ENCODE measurements at places on chromosomes 1 and 21. TPM values are rescaled to one million over a fixed set of nuclear protein-coding genes. Genes with fewer than 3 reads are reported as not detected.

DNA sequence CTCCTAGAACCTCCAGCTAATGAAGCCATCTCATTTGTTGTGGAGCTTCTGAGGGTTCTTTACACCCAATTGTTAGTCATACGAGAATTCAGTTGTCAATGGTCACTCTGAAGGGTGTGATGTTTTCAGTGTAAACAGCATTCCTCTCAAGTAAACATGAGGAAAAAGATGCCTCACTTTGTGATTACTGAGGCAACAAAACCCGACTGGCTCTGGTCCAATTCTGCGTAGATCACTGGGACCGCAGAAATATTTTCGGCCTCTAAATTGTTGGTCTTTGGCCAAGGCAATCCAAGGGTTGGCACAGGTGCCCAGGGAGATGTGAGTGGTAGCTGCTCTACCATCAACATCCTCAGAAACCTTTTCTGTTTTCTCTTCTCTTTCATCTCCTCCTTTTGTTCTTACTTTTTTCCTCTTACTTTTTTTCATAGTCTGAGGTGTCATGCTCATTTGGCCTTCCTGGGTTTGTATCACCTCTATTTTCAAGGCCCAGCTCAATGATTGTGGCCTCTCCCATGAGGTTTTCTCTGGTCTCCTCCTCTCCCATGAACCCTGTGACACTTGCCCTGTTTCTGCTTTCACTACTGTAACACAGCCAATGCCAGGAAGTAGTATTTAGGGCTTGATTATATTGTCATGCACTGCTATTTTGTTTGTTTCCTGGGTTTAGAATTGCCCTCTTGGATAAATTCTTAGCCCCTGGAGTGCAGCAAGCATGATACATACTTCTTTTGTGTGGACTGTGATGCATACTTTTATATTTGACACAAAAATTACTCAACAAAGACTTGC, 221.9 kb downstream of the TNR start:
- DNase-seq, result no peak

GRCh38 chr1:86640161-86640670, 64.2 kb upstream of the SH3GLB1 start:
- no peak for DNase-seq

DNA sequence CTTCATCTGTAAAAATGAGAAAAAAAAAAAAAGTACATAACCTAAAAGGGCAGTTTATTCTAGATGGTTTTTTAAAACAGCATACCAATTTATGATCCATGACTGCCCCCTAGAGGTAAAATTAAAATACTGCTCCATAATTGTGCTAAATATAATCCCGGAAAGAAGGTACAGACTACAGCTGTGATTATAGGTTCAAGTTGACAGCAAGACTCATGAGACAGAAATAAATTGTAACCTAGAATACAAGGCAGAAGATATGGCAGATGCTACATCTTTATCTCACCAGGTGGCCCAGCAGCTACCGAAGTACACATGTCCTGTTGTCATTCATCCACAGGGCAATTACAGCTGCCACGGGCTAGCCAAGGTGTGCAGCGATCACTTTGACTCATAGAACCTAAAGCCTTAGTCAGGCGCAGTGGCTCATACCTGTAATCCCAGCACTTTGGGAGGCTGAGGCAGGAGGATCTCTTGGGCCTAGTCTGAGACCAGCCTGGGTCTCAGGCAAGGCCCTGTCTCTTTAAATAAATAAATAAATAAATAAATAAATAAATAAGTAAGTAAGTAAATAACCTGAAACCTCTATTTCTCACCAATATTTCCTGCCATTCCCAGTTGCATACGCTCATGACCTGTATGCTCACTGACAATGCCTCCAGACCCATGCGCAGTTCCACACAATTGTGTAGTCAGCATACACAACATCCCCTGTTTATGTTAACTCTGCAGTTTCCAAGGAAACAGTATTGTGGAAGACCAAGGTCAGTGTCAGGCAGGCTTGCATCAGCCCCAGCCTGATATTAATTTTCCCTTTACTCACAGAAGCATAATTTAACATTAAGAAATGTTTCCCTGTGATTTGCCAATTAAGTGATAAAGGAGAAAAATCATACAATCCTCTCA, 18.3 kb upstream of the PPIE start:
- DNase-seq, result peak; percentile 26

GRCh38 chr1:173168941-173169340, 38.2 kb downstream of the TNFSF4 start:
- peak; percentile 20 for DNase-seq

DNA sequence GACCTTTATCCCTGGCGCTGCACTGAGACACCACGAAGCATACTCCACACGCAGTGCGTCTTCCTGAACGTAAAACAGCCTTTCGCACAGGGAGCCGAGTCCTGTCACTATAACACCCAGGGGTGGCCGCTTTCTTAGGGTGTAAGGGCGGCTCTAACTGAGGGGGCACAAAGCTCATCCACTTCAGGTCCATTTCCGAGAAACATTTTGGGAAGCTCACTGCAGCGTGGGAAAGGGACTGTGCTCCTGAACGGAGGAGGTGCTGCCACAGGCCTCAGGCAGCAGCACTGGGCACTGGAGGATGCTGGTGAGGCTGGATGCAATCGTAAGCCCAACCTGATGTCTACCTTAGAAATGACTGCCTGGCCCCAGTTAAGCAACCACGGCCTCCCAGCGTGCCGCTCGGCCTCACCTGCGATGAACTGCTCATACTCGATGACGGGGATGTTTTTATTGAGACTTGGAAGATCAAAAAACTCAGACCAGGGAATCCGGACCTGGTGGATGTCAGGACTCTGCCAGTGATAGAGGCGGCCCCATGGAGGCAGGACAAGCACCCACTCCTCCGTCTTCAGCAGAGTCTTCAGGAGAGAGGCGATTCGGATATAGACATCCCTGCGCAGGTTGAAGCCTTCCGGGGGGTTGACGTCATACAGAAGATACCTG, 2.3 kb downstream of the POFUT2 start:
- DNase-seq, result no peak

- peak; percentile 21 for DNase-seq
Observed at GRCh38 chr1:33008051-33008914, 28.4 kb downstream of the AK2 start.

- DNase-seq, result peak; percentile 48
Observed at GRCh38 chr1:238621405-238621804, 730.7 kb upstream of the ZP4 start.

DNA sequence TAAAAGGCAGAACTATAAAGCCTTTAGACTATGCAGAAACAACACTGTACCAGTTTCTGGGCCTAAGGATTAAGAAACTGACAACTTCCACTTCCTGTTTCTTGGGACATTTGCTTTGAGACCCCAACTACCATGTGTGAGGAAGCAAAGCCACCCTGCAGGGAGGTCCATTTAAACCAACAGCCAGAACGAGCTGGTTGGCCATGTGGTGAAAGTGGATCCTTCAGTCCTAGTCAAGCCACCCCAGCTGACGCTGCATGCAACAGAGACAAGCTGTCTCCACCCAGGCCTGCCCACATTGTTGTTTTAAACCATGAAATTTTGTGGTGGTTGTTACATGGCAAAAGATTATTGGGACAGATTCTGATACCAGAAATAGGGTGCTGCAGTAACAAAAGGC, 31.8 kb upstream of the SLFNL1 start:
- no peak for DNase-seq

DNA sequence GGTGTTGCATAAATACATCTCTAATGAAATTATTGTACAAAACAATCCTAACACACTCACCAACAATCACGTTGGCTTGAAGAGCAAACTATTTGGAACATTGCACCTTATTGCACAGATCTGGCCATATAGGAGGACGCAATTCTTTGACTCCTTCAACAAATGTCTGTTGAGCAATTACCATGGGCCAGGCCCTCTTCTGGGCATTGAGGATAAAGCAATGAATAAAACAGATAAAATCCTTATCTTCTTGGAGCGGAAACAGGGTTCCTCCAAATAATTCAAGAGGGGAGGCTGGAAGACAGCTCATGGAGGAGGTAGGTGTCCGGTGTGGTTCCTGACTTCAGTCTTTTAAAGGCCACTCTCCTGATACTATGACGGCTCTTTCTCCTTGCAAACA, 43.3 kb downstream of the PAX7 start:
- no peak for DNase-seq

GRCh38 chr1:21325731-21326387, 35.6 kb upstream of the ECE1 start:
- DNase-seq, result no peak

- DNase-seq, result peak; percentile 3
Observed at GRCh38 chr1:187873126-187873525, 1044.4 kb downstream of the PLA2G4A start.

GRCh38 chr1:18883636-18884418, 18.5 kb downstream of the ALDH4A1 start:
- peak; percentile 61 for DNase-seq

GRCh38 chr21:44658913-44659595, 1.3 kb downstream of the KRTAP12-3 start:
- DNase-seq, result no peak

GRCh38 chr1:198268784-198269645, 112.2 kb downstream of the NEK7 start:
- no peak for DNase-seq

DNA sequence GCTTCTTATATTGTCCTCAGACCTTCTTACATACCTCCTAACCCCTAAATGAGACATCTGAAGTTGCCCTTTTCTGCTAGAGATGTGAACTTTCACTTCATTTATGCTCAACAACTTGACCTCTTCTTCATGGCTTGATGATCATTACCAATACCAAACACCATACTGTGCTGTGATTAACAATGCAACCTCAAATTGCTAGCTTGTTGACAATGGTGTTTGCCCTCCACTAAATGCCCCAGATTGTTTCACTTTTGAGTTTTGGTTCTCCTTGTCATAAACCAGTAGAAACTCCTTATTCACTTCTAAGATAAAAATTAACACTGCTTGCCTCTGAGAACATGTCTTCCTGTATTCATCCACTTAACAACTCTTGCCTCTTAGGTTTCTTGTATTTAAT, 5.6 kb downstream of the JAK1 start:
- DNase-seq, result no peak

- no peak for DNase-seq
Observed at GRCh38 chr1:56229186-56229585, 350.2 kb downstream of the PLPP3 start.

DNA sequence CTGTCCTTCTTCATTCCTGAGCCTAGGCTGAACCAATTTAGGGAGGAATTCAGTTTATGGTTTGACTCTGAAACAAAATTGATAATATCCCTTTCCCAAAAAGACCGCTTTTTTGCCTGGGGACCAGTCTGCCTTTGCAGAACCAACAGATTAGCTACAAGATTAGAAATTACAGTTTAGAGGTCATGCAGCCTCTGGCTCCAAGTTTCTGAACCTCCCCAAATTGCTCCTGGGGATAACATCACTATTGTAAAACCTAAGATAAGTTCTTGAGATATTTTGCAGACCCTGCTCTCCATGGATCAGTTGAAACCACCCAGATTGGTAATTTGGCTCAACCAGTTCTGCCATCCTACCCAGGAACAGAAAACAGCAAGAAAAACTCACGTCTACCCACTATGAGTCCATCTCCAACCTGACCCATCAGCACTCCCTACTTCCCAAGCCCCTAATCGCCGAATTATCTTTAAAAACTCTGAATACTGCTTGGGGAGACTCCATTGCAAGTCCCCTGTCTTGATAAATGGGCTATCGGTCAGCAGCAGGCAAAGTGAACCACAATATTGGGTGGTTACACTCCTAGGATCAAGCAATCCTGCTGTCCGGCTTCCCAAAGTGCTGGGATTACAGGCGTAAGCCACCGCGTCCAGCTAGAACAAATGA, 605 bp upstream of the RABGGTB start:
- no peak for DNase-seq

- DNase-seq, result no peak
Observed at GRCh38 chr1:102896286-102896685, 212.0 kb downstream of the COL11A1 start.

- DNase-seq, result no peak
Observed at GRCh38 chr1:100051893-100052292, 80.8 kb downstream of the SASS6 start.

DNA sequence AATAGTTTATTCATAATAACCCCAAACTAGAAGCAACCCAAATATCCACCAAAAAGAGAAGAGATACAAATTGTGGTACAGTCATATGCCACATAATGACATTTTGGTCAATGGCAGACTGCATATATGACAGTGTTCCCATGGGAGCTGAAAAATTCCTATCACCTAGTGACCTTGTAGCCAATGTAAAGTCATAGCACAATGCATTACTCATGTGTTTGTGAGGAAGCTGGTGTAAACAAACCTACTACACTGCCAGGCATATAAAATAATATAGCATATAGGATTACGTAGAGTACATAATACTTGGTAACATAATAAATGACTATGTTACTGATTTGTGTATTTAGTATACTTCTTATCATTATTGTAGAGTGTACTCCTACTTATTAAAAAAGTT, 29.5 kb upstream of the SLFNL1 start:
- no peak for DNase-seq

DNA sequence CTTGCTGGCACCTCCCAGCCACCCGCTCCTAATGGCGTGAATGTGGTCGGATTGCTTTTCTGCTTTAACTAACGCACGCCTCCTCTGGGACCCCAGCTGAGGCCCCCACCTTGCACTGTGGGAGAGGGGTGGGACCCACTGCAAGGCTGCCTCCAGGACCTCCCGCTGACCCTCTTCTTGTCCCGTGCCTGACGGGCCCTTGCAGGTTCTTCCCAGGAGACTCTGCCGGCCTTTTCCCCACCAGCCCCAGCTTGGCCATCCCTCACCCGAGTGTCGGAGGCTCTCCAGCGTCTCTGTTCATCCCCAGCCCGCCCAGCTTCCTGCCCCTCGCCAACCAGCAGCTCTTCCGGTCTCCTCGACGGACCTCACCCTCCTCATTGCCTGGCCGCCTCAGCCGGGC, 18.6 kb downstream of the TMEM201 start:
- no peak for DNase-seq

DNA sequence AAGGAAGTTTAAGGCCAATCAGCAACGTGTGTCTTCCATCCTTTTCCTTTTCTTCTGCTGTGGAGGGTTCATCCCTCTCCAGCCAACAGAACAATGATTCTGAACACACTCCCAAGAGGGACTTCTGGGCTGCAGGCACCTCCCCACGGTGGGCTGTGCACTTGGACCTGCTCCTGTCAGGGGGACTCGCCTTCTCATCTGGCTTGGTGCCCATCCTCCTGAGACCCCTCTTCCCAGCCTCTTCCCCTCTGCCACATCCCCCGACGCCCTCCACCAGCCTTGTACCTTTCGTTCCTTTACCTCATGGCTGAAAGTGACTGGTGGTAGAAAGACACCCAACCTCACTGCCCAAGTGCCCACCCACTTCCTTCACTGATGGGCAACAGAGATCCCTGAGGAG, 26.0 kb upstream of the SLAMF9 start:
- DNase-seq, result no peak

- no peak for DNase-seq
Observed at GRCh38 chr1:92476071-92476631, 10.6 kb downstream of the GFI1 start.

Gene KLHL17
- total RNA-seq, result 25.9 TPM

Gene KCNE2
- total RNA-seq, result 0.27 TPM

Gene ZNF648
- not detected for total RNA-seq

Gene AMY2A
- total RNA-seq, result not detected

Gene RPF1
- 30.1 TPM for total RNA-seq

Gene MTARC2
- 3.1 TPM for total RNA-seq
